ENCODE measurements at places on chromosomes 7 and 10.

DNA sequence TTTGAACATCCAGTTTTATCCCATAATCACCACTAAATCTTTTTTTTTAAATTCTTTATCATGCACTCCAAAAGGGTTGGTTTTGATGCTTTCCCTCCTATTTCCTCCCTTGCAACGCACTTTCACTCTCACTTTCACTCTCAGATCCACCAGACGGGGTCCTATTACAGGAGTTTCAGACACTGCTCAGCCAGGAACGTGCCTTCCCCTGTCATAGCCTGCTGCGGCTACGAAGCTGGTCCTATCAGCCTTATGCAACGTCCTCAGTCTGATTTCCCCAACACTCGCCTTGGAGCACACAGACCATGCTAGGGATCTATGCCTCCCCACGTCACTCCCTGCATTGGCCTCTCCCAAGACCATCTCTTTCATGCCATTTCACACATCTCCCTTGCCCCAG lies 23.4 kb downstream of the ZPBP start:
- DNase-seq = no peak

GRCh38 chr10:125252937-125253336 lies 92.6 kb upstream of the CTBP2 start:
- DNase-seq = no peak

DNA sequence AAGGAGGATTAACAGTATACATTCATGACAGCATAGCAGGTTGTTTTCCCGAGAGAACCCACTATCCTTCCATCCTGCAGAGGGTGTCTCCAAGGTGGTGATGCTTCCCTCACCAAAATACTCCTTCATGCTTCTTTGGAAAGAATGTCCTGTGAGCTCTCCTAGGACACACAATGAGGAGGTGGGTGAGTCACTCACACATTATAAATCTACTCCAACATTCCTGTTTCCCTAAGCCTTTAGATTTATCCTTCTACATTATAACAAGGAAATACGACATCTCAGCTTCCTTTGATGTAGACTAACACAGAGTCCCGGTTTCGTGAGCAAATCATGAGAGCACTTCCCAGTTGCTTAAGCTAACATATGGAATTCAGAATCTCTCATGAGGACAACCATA lies 689.7 kb upstream of the CELF2 start:
- no peak for DNase-seq

DNA sequence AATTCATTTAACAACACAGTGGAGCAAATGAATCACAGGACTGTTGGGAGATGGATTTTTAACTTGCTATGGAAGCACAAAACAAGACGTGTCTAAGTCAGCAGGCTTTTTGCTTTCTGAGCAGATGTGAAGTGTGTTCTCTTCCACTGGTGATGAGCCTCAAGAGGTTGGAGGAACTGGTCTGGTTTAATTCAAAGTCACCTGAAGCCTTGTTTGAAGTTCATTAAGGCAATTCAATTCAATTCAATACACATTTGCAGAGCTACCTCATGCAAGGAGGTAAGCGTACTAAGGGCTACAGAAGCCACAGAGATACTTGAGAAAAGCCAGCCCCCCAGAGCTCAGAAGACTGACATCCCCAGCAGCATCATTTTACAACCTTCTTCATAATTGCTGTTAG lies 68.4 kb upstream of the PALS2 start:
- DNase-seq = no peak

Data from osteoblast (primary cell).